ENCODE measurements at places on chromosomes 4 and X. TPM values are rescaled to one million over a fixed set of nuclear protein-coding genes. Genes with fewer than 3 reads are reported as not detected.

BMP3 gene
- under 0.01 TPM for total RNA-seq

SSX1 gene
- not detected for total RNA-seq

HSD17B11 gene
- total RNA-seq = 35.9 TPM

TRIM60 gene
- not detected for total RNA-seq

RBBP7 gene
- 128 TPM for total RNA-seq

SLC34A2 gene
- total RNA-seq = not detected

HELT gene
- total RNA-seq = not detected

SLC49A3 gene
- 1.00 TPM for total RNA-seq

GIMD1 gene
- not detected for total RNA-seq

IQCM gene
- not detected for total RNA-seq

SHROOM2 gene
- 0.75 TPM for total RNA-seq

SSX2 gene
- total RNA-seq = not detected

TBX22 gene
- not detected for total RNA-seq

TLR1 gene
- 2.5 TPM for total RNA-seq

GAGE12F gene
- not detected for total RNA-seq
